SJSA1 (cell line): ENCODE measurements at places on chromosomes 5 and 9. TPM values are rescaled to one million over a fixed set of nuclear protein-coding genes. Genes with fewer than 3 reads are reported as not detected.

DNA sequence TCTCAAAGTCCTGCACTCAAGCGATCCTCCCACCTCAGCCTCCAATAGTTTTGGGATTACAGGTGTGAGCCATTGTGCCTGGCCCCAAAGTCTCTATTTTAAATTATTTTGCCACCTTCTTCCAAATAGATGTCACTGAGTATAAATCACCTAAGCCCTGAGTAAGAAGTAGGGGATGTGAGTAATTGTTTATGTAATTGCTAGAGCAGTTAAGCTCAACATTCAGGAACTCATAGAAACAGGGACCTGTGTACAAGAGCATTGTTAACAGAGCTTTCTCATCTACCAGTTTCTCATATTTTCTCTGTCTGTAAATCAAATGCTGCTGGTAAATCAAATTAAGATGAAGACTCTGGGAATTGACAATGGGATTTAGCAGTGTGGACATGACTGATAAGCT is 26.3 kb downstream of the CDK7 start:
- peak; percentile 14 for DNase-seq

DNA sequence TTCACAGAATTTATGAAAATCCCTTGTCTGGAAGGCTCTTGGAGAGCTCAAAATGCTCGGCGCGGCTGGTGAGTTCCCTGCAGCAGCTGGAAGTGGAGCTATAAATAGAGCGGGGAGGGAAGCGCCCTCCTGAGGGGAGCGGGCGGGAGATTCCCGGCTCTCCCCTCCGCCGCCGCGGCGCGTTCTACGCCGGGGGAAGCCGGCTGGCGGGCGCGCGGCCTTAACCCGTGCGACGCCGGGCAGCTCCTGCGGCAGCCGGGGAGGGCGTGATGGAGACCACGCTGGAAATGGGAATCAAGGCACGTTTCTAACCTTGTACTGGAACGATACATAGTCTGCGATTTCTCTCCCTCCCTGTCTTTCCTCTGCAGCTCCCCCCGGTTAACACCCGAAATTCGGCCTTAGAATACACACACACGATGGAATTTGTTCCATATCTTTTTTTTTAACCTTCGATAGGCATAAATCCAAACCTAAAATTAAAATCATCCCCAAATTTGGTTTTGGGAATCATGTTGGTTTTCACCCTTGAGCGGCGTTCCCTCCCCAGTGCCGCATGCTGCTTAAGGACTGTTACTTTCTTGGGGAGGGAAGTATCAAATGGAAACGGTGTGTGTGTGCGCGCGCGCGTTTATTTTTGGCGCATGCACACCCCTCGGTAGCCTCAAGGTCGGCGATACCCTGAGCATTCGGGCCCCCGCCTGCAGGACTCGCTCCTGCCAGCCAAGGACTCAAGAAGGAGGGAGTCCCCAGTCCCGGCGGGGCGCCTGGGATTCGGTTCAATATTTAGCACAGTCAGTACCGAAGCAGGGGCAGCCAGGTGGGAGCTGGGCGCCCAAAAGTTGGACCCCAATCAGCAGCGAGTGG is 306.3 kb upstream of the KCNN2 start:
- DNase-seq, result peak; percentile 62

FOXD4L5 gene
- not detected in 2 replicates for total RNA-seq

GRCh38 chr5:68946728-68947127 is 147.1 kb upstream of the SLC30A5 start:
- no peak for DNase-seq

PRKACG gene
- not detected in 2 replicates for total RNA-seq

PCDHB16 gene
- 11.9 and 16.3 TPM in 2 replicates for total RNA-seq

C7 gene
- total RNA-seq, result not detected in 2 replicates

DNA sequence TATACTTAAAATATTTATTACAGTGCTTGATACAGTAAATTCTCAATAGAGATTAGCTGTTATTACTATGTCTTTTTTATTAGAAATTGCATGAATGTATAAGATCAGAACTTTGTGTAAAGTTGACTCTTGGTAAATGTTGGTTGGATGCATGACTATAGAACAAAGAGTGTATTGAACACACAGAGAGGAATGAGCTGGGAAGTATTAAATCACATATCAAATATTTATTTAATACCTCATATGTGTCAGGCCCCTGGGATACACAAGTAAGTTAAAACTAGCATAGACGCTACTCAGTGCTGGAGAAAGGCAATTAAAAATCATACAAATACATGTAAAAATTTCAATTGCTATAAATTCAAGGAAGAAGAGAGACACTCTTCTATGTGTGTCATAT is 550.7 kb upstream of the TLE4 start:
- DNase-seq, result no peak

DNA sequence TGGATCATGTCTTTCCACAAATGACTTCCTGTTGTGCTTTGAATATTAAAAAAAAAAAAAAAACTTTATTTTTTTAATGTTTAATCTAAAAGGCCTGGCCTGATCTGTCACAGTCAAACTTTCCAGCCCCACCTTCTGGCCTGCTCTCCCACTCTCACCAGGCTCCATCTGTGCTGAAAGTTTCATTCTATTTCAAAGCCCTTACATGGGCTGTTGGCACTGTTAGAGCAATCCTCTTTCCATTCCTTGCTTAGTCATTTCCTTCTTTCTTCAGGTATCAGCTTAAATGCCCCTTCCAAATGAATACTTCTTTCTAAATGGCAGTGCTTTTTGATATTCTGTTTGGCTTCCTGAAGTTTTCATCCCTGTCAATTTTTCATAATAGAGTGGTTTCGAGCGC is 1104.8 kb upstream of the C9orf72 start:
- no peak for DNase-seq

DNA sequence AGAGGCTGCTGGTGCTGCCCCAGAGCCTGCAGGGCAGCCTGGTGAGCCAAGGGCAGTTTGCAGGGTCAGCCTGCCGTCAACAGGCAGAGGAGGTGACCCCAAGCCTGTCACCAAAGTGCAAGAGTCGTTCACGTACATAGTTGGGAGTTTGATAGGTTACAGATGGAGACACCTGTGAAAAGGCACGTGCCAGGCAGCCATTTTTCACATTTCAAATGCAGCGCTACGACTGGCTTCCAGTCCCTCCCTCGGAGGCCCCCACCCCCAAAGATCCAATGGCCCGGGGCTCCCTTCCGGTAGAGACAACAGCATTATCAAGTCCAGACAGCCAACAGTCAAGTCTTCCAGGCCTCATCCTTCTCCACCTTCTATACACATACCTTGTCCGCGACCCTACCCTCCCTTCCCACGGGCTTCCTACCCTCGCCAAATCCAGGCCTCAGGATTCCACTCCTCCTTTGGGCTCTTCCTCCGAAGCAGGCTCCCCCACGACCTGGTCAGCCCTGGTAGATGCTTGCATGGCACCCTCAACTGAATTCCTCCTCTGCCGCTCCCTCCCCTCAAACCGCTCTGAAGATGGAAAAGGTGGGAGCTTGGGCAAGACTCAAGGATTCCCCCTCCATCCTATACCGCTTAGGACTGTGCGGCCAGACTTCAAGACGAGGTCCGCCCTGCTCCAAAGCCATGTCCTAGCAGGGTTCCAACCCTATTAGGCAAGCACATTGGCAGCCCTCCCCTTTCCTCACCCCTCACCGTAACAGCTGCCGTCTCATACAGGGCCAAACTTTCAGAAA is 13.2 kb downstream of the HNRNPH1 start:
- no peak for DNase-seq

ADAMTS6 gene
- total RNA-seq, result 3.5 and 4.1 TPM in 2 replicates
